ENCODE measurements at places on chromosomes 2 and 18.

- no peak for DNase-seq
Observed at GRCh38 chr2:117536139-117536538, 278.4 kb upstream of the DDX18 start.

DNA sequence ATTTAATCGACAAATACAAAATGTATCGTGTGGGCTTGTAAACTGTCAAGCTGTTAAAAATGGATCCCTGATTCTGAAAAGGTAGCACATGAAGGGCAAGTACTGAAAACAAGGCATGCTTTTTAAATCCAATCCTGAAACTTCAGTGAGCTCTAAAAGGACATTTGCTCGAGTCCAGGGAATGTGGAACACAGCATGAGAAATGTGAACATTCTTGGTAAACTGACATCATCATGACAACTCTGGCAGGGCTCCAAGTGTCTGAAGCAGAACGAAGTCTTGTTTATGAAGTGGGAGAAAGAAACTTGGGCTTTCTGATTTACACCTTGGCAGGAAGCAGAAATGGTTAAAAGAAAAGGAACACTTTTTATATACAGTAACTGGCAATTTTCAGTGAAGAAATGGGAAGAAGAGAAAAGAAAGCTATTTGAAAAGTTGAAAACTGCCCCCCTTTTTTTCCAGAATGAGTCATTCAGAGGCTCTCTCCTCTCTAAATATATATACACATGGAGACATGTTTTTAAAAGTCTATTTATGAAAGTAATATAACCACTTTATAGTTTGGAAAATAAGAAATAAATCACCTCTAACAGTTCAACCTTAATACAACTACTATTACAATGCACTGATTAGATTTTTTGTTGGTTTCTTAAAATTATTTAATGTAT lies 120.8 kb downstream of the GAREM1 start:
- DNase-seq: no peak

DNA sequence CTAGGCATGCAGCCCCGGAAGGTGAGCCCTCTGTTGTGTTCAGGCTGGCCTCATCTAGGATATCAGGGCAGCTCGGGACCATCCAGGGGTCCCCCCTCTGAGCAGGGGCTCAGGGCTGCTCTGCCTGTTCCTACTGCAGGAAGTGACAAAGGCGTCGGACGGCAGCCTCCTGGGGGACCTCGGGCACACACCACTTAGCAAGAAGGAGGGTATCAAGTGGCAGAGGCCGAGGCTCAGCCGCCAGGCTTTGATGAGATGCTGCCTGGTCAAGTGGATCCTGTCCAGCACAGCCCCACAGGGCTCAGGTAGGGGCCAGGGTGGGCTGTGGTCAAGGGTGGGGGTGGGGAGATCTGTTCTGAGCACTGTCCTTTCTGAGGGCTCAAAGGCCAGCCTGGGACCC lies 13.1 kb downstream of the KCNIP3 start:
- no peak for DNase-seq

- no peak for DNase-seq
Observed at GRCh38 chr2:67399831-67400489, 2.8 kb downstream of the ETAA1 start.

DNA sequence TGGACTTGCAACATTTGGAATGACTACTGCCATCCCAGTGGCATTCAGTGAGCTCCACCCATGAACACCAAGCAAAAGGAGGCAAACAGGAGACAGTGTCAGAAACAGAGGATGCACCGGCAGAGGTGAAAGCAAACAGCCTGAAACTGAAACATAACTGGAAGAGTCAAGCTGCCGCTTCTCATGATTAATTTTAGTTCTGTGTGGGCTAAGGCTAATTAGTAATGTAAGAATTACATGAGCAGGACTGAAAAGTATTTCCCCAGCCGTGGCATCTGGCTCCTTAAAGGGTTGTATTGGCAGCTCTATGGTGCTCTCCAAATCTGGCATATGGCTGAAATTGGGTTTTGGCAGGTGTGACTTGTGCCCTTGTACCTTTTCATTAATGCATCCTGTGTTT lies 1108.1 kb downstream of the TSN start:
- no peak for DNase-seq

DNA sequence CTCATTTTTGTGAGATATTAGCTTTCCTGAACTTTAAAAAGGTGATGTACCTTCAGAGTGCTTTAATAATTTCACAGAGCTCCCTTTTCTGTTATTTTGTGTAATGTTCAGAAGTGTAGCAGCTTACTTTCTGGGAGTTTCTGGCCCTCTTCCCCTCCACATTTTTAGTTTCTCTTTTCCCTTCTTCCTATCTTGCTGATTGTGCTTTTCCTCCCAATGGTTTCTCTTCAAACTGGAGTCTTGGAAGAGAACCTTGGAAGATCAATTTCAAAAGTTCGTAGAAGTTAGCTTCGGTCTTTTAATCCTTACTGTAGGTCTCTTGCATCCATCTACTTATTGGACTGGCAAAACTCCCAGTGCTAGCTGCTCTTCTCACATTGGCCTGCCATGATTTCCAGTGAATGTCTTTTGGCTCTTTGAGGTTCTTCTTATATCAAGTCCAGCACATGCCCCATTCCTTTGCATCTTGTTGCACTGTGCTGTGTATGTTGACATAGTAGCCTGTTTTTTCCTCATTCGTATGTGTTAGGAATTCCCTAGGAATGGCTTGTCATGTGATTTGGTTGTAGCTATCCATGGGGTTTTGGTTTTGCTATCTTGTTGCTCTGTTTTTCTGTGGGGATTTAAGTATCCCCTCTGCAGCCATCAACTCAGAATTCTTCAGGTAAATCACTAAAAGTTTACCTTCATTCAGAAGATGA lies 7.8 kb downstream of the CCNT2 start:
- no peak for DNase-seq

DNA sequence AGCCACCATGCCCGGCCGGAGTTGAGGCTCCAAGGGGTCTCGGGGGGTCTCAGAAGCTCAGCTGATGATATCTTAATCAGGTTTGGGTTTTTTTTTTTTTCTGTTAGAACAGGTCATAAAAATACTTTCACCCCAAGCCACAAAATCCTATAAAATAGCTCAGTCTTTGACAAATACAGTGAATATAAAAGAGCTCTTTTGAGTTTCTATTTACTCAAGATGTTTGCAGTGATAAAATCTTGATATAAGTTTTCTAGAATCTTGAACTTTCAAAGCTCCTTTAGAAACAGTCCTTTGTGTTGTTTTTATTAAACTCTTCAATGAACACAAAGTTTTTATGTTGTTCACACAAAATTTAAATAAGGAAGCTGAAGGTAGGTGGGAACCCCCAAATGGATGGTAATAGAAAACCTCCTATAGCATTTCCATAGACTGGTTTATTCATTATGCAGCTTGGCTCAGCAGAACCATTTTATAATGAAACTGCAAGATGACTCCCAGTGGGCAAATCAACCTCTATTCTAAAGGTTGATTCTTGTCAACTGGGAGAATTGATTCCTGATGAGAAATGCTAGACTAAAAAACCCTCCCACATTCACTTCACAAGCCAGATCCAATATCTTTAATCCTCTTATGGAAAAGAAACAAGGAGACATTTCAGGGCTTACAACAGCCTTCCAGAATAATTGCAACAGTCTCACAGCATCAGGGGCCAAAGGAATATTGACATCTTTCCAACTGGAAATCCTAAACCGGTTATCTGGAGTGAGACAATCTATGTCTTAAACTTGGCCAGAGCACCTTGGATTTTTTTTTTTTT lies 13.6 kb upstream of the NARS1 start:
- DNase-seq: no peak

GRCh38 chr18:24488824-24489493 lies 28.5 kb downstream of the HRH4 start:
- DNase-seq: peak; percentile 13

DNA sequence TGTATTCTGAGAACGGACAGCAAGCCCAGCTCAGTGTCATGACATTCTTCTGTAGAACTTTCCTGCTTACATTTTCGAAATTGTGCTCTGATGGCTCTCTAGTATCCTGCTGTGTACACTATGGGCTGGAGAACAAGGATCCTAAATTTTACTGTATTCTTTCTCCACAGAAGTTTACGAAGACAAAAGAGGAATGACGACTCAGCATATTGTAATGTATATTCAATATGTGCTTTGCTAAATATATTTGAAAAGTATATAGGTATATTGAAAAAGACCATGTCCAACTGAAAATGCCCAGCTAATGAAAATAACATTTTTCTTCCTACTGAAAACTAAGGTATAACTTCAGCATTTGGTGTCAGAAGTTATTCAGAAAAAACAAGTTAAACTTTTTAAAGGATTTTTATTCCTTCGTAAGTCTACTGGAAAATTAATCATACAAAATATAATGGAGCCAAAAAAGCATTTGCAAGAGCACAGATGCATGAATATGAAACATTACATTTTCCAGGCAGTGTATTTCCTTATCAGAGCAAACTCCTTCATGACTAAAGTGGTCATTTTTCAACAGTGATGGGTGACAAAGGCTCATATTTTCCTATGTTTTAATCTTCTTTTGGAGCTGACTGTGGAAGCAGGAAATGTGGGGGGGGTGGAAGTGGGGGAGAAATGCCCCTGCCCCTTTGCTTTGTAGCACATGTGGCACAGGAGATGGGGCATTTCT lies 143.8 kb upstream of the THUMPD2 start:
- no peak for DNase-seq

DNA sequence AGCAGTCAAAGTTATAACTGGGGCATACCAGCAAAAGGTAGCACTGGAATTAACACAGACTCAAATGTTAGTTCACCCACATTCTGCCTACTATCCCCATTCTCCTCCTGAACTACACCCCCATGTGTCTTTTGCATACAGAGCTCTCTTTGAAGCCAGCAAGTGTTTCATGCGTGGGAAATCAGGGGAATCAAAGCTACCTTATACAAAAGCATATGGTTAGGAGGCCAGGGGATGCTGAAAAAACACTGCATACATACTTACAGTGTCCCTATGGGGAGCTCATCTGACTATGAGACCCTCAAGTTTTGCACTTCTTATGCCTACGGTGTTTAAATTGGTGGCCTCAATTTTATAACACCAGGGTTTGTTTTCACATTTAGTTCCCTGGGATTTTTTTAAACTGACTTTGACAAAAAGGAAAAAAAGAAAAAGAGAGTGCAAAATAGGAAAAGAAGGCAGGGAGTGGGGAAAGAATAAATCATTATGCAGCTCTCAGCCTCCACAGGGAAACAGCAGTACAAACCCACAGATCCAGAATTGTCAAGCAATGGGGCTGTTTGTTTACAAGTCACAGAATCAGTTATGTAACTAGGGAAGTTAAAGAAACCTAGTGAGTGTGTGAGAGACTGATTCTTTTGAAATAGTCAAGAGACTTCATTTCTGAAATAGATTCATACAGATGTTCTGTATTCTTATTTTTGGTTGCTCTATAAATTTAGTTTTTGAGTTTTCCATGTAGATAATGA lies 20.1 kb upstream of the PPP3R1 start:
- DNase-seq: no peak

DNA sequence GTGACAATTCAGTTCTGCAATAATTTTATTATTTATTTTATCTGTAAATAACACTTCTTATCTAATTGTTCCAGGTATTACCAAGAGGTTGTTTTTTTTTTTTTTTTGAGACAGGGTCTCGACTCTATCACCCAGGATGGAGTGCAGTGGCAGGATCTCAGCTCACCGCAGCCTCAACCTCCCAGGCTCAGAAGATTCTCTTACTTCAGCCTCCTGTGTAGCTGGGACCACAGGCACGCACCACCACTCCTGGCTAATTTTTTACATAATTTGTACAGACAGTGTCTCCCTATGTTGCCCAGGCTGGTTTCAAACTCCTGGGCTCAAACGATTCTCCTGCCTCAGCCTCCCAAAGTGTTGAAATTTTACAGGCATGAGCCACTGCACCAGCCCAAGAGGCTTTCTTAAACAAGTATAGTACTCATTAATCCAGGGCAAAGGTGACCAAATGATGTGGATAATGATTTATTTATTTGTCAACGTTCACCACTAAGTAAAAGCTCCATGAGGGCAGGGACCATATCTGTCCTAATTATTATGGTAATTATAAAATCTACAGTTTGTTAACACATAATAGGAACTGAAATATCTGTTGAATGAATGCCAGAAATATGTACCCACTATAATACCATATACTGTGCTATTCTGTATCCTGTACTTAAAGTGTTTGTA lies 12.0 kb downstream of the STK17B start:
- DNase-seq: no peak

DNA sequence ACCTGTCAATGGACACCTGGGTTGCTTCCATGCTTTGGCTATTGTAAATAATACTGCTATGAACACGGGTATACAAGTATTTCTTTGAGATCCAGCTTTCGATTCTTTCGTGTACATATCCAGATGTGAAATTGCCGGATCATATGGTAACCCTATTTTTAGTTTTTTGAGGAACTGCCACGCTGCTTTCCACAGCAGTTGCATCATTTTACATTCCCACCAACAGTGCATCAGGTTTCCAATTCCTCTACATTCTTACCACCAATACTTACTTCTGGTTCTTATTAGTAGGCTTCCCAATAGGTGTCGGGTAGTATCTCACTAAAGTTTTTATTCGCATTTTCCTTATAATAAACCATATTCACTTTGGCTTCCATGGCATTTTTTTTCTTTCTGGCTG lies 69.6 kb downstream of the PID1 start:
- DNase-seq: no peak

- no peak for DNase-seq
Observed at GRCh38 chr2:31922542-31923408, 88.0 kb downstream of the MEMO1 start.

DNA sequence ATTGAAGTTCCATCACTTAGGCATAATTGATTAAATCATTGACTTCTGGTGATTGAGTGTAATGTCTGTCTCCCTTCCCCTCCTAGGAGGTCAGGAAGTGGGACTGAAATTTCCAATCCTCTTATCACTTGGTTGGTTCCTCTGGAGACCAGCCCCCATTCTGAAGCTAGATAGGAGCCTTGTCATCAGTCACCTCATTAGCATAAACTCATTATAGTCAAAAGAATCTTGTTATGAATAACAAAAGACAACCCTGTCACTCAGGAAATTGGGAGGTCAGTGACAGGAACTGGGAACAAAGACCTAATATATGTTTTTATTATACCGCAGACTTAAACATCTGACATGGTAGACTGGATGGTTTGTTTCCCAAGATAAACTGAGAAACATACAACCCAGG lies 60.7 kb upstream of the GAREM2 start:
- no peak for DNase-seq

GRCh38 chr18:61394983-61395382 lies 61.8 kb downstream of the CDH20 start:
- DNase-seq: no peak

DNA sequence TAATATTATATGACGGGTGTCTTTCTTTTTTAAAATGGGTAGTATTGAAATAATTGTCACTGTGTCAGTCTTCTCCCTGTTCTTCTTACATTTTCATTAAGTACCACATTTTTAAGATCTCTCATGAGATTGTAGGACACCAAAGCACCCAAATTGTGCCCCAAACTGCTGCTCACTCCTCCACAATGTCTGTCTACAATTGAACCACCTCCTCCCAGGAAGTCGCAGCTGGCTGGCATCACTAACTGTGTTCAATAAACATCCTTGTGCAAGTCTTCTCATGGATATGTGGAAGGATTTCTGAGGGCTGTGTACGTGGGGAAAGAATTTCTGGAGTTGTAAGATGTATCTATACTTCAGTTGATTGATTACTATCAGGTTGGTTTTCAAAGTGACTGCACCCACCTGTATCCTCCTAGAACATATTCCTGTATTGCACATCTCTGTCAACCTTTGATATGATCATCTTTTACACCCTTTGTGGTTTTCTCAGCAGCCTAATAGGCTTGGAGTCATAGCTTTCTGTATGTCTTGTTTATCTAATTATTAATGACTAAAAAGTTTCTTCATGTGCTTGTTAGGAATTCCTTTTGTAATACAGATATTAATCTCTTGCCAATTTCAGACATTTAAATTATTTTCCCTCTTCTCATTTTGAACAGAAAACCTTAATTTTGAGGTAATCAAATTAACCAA lies 774.9 kb downstream of the RNF144A start:
- DNase-seq: no peak

- no peak for DNase-seq
Observed at GRCh38 chr2:197559681-197560080, 43.8 kb downstream of the MOB4 start.

All from central memory CD4-positive, alpha-beta T cell (primary cell).